Stimulated activated naive CD4-positive, alpha-beta T cell (primary cell): ENCODE measurements at places on chromosomes 13 and 19.

- no peak for DNase-seq
Measured at GRCh38 chr19:38970664-38971532, 4.6 kb downstream of the FBXO17 start.

- DNase-seq, result no peak
Measured at GRCh38 chr13:76848596-76848995, 37.6 kb downstream of the KCTD12 start.

GRCh38 chr13:105579821-105580710 lies 955.4 kb downstream of the EFNB2 start:
- DNase-seq, result no peak

DNA sequence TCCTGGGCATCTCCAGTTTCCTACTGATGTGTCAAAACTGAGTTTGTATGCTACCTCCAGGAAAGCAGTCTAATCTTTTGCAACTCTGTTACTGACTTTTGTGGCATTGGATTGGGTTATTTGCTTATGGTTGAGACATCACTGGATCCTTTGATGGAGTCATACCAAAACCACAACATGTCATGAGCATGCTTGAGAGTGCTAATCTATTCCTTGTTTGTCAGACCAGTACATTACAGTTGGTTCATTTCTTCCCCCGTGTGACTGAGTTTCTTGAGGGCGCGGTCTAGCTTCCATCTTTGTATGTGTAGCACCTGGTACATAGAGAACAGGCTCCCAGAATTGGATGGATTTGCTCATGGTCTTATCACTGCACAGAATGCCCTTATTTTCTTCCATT lies 43.2 kb downstream of the SUGT1 start:
- no peak for DNase-seq

- no peak for DNase-seq
Measured at GRCh38 chr13:89361909-89362308, 1690.7 kb downstream of the SLITRK5 start.

DNA sequence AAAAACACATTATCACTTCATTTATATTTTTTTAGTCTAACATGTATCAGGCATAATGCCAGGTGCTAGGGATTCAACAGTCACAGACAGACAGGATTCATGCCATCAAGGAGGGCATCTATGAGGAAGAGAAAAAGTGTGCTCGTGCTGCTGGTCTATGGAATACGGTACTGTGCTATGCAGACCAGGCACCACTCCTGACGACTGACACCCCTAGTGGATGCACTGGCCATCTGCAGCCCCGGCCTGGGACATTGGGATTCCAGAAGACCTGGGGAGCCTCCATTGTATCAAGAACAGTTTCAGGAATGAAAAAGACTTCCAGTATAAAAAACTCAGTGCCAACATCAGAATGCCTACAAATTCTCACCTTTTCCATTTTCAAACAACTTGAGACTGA lies 94.0 kb downstream of the KLF12 start:
- no peak for DNase-seq
